ENCODE measurements at places on chromosomes 4 and X.
A peak's percentile ranks its signal among the peaks of the same experiment; 100 is the strongest.

DNA sequence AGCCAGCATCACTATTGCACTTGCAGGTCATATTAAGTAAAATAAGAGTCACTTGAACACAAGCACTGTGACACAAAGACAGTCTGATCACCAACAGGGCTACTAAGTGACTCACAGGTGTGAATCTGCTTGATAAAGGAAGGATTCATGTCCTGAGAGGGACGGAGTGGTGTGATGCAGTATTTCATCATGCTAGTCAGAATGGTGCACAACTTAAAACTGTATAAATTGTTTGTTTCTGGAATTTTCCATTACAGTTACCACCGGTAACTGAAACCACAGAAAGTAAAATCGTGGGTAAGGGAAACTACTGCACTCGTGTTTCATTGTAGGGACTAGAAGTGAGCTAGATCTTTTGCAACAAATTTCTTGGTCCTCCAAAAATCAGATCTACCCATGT is 109.7 kb downstream of the ELOVL6 start:
- no peak for DNase-seq

GRCh38 chrX:69150281-69150960 is 14.8 kb downstream of the PJA1 start:
- no peak for DNase-seq

- no peak for DNase-seq
These were observed 55.8 kb downstream of the PAK3 start for GRCh38 chrX:111151764-111152163.

GRCh38 chrX:112704187-112704586 is 24.4 kb upstream of the LHFPL1 start:
- no peak for DNase-seq

- peak; percentile 53 for DNase-seq
These were observed 14.2 kb downstream of the BST1 start for GRCh38 chr4:15717086-15717485.

- DNase-seq = no peak
These were observed 372.7 kb downstream of the SH2D1A start for GRCh38 chrX:124719060-124719459.

DNA sequence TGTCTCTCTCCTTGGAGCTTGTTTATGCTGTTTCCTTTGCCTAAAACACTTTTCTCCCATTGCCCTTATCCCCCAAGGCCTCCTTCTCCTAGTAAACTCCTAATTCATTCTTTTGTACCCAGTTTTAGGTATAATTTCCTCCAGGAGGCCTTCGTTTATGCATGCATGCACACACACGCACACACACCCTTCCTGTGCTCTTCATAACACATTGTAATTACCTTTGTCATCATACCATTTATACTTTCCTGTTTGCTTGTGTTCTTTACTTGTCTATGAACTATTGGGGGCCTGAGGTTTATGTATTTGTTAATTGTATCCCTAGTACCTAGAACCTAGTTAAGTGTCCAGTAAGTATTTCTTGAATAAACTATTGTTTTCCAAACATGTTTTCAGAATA is 45.5 kb downstream of the XIAP start:
- no peak for DNase-seq

GRCh38 chr4:127788517-127788916 is 6.4 kb downstream of the HSPA4L start:
- no peak for DNase-seq

DNA sequence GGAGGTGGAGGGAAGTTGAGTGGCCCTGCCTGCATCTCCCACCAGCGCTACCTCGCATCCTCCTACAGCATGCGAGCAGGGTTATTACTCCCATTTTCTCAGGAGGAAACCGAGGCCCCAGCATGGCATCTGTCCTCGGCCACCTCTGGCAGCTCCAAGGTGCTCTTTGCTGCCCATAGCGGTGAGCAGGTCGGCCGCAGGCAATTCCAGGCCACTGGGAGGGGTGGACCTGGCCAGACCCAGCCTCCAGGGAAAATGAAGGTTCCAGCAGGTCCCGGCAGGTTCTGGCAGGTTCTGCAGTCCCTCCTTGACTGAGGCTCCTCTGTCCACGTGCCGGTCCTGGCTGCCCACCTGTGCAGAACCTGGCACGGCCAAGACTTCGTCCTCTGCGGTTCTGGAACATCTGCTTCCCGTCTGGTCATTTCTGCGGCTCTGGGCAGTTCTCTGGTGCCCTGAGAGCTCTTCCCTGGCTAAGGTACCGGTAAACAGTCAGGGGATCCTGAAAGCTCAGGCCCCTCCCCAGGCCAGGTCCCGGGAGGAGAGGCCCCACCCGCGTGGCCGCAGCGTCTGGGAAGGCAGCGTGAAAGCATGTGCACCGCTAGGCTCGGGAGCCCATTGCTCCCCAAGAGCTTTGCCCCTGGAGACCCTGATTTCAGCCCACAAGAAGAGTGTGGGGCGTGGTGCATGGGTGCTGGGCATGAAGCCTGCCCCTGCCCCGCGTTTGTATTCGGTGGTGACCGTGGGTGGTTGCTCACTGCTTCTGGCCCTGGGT is 112.0 kb upstream of the ADRA2C start:
- no peak for DNase-seq

DNA sequence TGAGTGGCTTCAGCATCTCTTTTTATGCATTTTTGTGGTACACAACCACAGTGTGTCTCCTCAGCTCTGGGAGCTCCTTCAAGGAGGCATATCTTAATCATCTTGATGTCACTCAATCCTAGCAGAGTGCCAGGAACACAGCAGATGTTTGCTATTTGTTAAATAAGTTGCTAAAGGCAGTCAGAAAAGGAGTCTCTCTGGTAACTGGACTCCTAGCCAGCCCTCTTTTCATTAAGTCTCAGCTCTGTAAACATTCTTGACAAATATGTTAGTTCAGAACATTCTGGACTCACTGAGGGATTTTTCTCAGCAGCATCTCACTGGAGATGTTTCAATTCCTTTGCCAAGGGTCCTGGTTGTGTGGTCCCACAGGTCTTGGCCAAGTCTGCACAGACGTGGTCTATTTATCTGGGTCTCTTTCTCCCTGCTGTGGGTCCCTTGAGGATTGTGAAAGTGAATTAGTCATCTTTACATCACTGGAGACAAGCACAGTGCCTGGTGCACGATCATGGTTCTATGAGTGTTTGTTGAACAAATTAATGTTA is 20.3 kb upstream of the FAM9C start:
- DNase-seq = peak; percentile 74

DNA sequence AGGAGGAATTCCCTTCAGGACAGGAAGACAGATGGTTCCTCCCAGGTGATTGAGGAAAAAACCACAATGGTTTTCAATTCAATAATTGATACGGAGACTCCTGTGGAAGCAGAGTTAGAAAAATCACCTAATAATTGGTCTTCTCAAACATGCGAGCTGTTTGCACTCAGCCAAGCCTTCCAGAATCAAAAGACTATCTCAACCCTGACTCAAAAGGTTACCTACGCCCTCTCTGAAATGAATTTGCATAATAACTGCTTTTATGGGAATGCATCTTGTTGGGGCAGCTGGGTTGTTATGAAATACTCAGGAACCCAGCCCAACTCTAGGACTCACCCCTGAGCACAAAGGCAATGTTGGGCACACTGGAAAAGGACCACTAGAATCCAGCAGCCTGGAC is 66.9 kb upstream of the ARSJ start:
- no peak for DNase-seq

DNA sequence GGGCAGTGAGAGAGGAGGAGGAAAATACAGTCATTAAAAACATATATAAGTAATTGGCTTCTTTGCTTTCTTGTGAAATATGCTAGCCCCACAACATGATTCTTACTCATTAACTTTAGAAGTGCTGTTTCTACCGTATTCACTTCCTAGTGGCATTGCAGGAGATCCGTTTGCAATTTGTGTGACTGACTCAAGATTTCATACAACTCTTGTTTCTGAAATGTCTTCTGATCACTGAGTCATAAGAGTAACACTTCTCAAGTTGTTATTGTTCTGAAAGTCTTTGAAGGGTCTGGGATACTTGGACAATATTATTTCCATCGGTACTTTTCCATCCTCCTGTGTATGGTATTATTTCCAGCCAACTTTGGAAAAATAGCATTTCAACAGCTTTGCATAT is 310.8 kb downstream of the PACRGL start:
- no peak for DNase-seq

GRCh38 chr4:177371461-177371860 is 61.8 kb downstream of the NEIL3 start:
- DNase-seq = no peak

GRCh38 chr4:7708238-7708637 is 231.4 kb downstream of the AFAP1 start:
- DNase-seq = no peak

DNA sequence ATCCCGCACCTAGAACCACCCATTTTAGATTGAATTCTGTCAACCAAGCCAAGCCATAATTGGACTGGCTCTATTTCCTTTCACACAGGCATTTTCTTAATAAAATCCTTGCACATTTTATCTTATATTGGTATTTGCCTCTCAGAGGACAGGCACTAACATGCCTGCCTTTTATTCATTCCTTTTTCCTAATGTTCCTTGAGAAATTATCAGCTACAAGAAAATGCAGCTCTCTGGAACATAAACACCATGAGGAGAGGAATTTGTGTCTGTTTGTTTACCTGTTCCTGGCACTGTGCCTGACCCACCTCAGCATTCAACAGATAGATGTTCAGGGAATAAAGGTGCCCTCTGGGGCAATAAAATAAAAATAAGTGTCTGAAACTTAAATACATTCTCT is 116.2 kb downstream of the PDHA2 start:
- DNase-seq = no peak

DNA sequence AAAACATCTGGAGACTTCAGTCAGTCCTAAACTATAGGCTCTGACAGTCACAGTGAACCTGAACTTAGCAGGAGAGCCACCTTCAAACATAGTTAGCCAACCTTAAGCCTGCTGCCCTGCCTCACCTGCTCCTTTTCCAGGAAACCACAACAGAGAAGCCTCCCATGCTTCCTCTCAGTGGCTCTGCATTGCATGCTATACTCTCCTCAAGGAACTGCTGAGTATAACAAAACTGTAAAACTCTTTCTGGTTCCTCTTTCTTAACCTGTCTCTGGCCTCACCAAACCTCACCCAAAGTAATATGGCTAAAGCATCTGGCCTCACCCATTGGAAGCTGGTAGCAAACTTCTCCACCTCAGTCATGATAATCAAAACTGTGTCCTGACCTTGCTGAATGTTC is 122.1 kb downstream of the ANKRD50 start:
- no peak for DNase-seq

DNA sequence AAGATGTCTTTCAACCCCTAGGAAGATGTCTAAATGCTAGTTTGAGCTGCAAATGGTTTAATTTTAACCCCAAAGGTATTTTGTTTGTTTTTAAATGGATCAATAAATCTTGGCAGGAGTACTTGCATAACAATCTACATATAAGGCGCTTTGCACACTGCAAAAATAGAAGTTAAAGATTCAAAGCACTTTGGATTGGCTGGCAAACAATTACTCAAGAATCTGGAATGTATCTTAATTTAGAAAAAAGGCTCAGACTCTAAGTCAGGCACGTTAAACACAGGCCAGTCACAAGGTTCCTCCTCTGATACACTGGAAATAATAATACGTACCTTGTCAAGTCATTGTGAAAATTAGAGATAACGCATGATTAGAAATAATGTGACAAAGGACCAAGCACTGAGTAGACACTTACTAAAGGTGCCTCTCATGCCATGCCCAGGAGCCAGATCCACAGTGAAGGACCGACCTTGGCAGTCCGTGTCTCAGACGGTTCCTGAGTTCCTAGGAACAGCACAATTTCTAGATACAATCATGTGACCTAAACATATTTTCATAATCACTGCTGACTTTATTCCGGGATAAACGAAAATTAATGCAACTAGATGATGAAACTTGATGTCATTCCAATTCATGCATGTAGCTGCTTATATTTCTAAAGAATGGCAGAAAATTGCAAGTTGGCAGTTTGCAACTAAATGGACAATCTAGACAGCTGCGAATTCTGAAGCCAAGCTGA is 49.6 kb downstream of the PROM1 start:
- no peak for DNase-seq

GRCh38 chrX:41245641-41246040 is 88.3 kb upstream of the DDX3X start:
- no peak for DNase-seq

DNA sequence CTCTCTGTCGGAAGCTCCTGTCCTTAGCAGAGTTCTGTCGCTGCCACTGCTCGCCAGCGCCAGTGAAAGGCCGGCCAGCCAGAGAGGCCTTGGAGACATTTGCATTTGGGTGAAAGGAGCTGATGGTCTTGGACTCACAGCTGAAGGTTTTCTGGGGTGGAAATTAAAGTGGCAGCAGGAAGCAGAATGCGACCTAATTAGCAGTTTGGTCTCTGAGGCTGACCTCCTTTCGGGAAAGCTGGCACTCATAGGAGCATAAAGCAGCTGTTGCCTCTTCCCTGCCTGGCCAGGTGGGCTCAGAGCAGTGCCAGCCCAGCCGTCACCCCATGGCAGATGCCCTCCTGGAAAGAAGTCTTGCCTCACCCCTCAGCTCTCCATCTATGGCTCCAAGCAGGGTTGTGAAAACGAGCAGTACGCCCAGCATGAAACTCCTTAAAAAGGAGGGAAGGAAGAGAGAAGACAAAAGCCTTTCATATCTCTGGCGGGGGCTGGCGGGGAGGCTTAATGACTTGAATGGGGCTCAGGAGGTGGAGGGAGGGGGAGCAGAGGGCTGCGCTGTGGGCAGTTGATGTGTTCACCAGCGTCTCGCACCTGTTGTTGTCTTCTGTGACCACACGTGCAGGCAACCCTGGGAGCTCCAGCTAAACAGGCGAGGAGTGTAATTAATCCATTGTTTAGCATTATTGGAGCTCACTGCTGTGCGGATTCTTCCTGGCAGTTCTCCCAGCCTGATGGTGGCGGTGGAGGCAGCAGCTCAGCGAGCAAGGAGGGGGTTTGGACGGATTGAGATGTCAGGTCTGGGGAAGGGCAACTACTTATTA is 264.0 kb downstream of the MID1IP1 start:
- no peak for DNase-seq

DNA sequence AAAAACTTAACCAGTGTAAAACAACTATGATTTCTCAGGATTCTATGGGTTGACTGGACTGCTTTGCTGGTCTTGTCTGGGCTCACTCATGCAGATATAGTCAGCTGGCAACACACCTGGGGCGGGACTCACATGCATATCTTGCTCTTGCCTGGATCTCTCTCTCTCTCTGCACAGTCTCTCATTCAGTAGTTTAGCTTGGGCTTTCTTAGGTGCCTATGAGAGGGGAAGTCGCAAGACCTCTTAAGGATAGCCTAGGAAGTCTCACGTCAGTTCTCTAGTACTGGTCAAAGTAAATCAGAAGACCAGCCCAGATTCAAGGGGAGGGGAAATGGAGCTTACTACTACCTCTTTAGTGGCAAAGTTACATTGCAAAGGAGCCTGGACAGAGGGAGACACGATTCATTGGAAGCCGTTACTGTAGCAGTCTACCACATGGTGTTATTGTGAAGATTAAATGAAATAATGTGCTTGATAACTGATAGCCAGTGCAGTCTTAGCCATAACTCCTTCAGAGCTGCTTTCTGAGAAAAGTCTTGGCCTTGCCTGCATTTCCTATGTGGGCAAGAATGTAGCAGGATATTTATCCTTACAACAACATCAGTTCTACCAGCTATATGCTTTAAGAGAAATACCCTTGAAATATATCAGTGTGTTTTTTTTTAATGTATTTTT is 2.1 kb downstream of the COPS4 start:
- no peak for DNase-seq

GRCh38 chr4:18109676-18110075 is 88.1 kb upstream of the LCORL start:
- no peak for DNase-seq
